Stimulated activated CD4-positive, alpha-beta T cell treated with anti-CD3 and anti-CD28 coated beads, Interleukin-2, amount 100 ng/mL, for 4 hours (primary cell): ENCODE measurements at places on chromosomes 1 and 21.

- no peak for DNase-seq
These were observed 111.4 kb upstream of the VANGL1 start for GRCh38 chr1:115530407-115530806.

DNA sequence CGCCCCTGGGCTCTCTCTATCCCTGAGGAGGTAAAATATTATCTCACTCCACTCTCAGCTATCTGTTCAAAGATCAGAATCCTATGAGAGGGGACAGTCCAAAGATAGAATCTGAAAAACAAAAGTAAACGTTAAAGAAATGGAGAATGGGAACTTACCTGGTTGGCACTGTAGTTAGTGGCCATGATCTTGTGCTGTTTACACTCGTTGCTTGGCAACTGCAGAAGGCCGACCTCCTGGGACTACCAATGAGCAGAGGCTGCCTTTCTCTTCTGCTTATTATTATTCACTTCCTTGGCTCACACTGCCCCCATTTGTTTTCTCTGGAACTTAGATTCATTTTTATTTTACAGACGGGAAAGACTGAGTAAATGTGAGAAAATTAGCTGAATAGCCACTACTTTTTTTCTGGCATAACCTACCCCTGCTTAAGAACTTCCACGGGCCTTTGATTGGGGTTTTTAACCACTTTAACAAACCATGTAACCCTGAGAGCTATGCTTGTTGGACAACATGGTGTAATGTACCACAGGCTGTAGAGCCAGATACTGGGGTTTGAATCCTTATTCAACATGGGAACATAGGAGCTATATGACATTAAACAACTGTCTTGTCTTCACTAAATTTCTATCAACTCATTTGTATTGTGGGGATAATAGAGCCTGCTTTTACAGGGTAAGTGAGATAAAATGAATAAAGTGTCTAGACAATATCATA is at the start of gene CFAP126:
TSS of gene CFAP126 (minus strand) at position 193 of the 717 bp plus-strand sequence. CDS start at position 185, 8 bp downstream.
- peak; percentile 22 for DNase-seq

DNA sequence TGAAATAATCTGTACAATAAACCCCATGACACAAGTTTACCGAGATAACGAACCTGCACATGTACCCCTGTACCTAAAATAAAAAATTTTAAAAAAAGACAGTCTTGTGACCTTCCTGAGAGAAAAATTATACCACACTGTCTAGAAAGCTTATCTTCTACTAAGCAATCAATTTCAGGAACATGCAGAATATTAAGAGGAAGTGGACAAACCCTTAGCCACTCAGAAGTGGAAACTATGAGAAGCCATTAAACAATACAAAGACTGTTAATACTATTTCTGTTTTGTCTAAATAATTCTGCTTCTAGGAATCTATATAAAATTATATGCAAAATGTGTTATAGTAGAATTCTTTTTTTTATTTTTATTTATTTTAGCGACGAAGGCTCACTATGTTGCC is 93.9 kb downstream of the ADAMTS1 start:
- DNase-seq, result no peak

DNA sequence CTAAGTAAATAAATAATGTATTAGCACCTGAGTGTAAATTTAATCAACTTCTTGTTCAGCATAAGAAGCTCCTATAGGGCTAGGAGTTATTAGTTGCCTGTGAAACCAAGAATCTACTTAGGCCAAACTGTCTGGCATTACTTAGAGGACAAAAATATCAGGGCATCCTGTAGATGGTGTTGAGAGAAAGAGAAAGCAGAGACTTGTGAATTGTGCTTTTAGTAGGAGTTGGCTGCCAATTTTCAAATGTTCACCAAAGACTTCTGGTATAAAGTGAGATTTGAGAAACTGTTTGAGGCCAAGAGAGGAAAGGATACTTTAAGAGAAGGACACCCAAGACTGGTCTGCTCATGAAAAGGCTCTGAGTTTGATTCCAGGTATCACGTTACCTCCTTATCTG is 315.5 kb upstream of the DEPDC1 start:
- DNase-seq, result no peak

DNA sequence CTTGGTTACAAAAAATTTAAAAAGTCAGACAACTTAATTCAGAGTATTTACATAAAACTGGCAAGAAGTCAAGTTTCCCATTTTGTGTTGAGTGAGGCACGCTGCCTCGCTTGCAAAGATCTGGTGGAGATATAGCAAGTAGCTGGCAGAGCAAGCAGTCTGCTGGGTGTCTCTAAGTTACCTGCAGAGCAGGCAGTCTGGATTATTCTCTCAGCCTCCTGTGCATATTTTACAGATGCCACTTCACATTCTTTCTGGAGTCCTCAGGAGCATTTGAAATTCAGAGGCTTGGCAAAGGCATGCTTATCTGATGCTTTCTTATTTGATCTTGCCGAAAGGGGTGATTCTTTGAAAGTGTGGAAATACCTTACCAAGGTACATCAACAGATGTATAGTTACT is 640.4 kb upstream of the ADGRL4 start:
- no peak for DNase-seq

DNA sequence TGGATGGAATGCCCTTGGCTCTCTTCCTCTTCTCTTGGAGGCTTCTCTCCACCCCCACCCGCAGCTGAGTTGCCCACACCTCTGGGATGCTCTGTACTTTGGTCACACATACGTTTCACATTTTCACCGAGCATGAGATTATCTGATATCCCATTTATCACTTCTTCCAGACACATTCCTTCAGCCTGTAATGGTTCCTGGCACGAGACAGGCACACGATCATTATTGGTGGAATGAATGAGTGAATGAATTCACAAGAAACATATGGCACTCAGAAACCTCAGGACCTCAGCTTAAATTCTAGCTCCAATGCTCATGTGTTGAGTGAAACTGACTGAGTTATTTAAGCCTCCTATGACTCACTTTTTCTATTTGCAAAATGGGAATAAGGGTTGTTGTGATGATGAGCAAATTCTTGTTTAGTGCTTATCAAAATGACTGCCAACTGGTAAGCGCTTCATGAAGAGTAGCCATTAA is 242.7 kb upstream of the JUN start:
- no peak for DNase-seq

GRCh38 chr21:15539376-15539775 is 190.4 kb upstream of the USP25 start:
- DNase-seq, result no peak

GRCh38 chr1:175708787-175709186 is 34.6 kb downstream of the TNR start:
- DNase-seq, result no peak

GRCh38 chr1:18537386-18538306 is 56.9 kb downstream of the KLHDC7A start:
- DNase-seq, result no peak

DNA sequence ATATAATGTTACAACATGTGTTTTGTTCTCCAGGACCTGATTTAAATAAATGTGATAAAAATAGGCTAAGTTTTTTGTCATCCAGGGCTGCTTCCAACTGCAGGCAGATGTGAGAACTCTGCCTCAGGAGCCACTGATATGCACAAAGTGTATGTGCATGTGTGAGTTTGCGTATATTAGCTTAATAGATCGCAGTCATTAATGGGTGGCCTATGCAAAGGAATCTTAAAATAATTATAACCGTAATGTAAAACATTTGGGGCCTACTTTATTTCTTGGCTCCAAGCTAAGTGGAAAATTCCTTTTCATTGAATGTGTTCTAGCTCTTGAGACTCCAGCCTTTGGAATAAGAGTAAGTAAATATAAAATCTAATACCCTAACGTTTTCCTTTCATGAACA is 16.8 kb downstream of the DHX9 start:
- DNase-seq, result no peak

GRCh38 chr1:83060651-83061390 is 938.1 kb downstream of the TTLL7 start:
- DNase-seq, result no peak

DNA sequence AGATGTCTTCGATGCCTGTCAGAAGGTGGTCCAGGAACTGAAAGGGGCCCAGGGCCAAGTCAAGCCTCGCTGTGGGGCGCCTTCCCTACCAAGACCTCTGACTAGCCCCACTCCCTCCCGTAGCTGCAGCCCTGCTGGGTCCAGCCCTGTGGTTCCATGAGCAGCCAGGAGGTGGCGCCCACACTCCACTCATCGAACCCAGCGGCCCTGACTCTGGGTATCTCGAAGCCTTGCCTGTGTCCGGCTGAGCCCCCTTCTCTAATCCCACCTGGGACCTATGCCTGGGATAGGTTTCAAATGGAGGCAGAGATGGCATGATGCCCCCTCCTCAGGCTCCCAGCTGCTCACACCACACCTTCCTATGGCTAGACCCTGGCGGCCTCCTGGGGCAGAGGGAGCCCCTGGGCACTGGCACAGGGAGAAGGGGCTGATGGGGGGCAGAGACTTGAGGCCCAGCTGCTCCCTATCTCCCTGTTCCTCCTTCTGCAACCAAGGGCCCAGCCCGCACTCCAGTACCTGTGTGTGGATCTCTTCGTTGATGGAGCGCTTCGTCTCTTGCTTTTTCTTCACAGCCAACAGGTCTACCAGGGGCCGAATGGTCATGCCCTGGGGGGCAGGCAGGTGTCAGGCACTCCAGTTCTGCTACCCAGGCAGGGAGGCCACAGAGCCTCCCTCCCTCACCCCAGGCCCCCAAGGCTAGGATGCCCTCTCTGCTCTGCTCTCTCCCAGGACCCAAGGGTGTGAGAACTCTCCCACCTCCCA is 52.0 kb downstream of the SLC9A1 start:
- peak; percentile 57 for DNase-seq

DNA sequence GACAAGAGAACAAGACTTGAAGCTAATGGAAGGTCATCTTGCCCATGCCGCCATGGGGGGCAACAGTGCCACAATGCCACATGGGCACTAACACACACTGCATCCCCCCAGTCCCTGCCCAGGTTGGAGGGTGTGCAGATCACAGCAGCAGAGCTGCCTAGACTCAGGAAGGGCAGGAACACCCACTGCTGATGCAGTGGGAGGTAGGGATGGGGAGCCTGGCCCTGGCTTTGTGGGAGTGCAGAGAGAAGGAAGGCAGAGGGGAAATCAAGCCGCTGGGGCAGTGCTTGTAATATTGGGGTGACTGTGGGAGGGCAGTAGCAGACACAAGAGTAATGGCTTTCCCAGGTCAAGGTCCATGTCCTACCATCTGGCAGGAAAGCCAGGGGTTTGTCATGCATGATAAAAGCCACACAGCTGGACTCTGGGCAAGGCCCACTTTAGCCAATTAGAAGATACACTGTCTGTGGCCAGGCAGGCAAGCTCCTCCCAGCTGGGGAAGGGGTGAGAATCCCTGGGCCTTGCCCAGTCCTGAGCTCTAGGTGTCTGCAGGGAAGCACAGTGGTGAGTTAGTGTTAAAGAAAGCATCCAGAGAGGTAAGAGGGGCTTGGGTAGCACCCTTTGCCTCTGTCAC is 25.4 kb upstream of the MEF2D start:
- DNase-seq, result no peak

- DNase-seq, result no peak
These were observed 25.0 kb downstream of the HEYL start for GRCh38 chr1:39614488-39614887.

- no peak for DNase-seq
These were observed 59.2 kb downstream of the TLR5 start for GRCh38 chr1:223083831-223084230.

DNA sequence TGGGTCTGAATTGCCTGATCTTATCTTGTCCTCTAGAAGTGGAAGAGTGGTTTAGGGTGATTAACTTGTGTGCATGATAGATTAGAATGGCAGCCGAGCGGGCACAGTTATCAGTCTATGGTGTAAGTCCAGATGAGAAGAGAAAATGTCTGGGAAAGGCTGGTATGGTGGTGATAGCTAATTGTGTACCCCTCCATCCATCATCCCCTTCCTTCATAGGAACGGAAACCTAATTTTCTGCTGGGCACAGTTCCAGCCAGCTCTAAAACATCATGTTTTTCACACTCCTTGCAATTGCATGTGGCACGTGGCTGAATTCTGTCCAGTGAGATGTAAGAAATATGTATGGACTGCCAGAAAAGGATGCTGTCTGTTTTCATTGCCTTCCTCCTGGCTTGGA is 40.9 kb upstream of the ZP4 start:
- DNase-seq, result no peak

DNA sequence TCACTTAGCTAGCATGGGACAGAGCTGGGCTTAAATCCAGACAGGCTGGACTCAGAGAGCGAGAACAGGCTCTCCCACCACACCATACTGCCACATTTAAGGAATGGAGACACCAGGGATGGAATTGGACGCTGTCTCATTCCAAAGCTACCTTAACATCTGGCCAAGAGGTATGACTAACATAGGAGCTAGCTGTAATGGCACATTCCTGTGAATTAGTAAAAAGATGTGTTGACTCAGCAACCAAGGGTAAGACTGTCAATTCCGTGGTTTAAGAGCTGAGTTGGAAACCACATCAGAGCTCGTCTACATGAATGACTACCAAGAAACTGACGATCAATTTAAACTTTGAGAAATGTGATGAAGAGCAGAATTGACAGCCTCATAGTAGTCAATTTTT is 8.3 kb upstream of the TNFRSF9 start:
- DNase-seq, result peak; percentile 41

- DNase-seq, result no peak
These were observed 30.6 kb downstream of the RABIF start for GRCh38 chr1:202858331-202858730.

GRCh38 chr1:5298376-5298775 is 644.0 kb downstream of the AJAP1 start:
- DNase-seq, result no peak

DNA sequence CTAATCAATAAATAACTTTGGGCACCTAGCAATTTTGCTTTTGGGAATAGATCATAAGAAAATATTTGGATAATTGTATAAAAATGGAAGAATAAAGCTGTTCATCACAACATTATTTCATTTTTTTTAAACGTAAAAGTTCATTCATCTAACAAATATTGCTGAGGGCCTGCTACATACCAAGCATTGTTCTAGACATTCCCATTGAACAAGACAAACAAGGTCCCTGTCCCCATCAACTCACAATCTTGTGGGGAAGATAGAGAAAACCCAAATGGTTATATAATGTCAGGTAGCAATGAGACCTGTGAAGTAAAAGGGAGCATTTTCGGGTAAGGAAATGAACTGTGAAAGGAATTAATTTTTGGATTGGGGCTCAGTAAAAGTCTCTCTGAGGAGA is 54.0 kb upstream of the BEND5 start:
- no peak for DNase-seq

DNA sequence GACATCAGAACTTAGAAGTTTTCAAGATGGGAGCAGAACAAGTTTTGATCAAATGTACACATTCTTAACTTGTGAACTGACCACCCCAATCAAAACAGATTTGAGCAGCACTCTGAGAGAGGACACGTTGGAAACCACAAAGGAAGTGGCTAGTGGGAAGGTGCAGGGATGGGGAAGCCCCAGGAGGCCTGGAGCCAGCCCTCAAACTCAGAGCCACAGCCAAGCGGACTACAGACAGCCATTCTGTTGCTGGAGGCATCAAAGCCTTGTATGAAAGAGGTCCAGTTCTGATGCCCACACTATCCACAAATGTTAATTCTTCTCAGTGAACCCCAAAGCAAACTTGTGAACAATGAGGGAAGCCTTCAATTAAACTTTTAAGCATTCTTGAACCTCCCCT is 143.6 kb upstream of the RAB4A start:
- DNase-seq, result no peak

- no peak for DNase-seq
These were observed 74.4 kb upstream of the HSD17B7 start for GRCh38 chr1:162716123-162716522.
